ENCODE measurements at places on chromosomes 4 and X.

GRCh38 chr4:103934178-103934789 lies 214.5 kb upstream of the TACR3 start:
- no peak for DNase-seq

DNA sequence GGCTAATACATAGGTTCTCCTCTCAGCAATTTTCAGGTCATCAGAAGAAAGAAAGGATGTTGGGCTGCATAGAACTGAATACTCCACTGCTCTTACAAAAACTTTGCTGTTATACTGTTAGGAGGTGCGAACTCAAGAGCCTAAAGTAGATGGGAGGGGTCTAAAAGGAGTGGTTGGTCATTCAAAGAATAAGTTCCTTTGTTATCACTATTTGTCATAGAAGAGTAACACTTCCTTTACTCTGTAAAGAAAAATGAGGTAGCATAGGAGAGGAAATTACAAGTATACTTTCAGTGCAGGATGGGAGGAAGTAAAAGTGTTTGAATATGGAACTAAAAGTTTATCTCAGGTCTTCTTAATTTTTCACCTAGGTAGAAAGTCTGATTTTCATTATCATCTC lies 61.5 kb downstream of the CCNI start:
- no peak for DNase-seq

- no peak for DNase-seq
Observed at GRCh38 chr4:110059556-110060191, 138.7 kb downstream of the ELOVL6 start.

GRCh38 chrX:1167466-1167865 lies 45.0 kb downstream of the CRLF2 start:
- DNase-seq: no peak

DNA sequence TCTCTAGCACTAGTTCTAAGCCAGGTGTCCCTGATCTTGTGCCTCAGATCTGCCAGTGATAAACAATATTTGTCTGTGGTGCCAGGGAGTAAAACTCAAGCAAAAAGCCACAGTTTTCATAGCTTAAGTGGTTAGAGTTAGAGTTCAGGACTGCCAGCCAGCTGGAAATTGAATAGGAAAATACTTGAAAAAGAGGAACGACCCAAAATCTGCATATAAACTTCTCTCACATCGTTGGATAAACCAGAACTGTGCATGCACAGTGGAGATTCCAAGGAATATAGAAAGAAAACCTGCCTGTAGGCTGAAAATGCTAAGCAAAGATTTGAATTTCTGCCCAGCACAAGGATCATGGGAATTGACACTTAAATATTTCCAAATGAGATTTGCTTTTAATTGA lies 35.0 kb upstream of the GNPDA2 start:
- no peak for DNase-seq

GRCh38 chr4:108762559-108763225 lies at the start of gene ETNPPL:
TSS of gene ETNPPL (minus strand) at chr4:108763053. CDS start at chr4:108762898, 155 bp downstream.
- no peak for DNase-seq

GRCh38 chr4:75004755-75005668 lies 72.1 kb downstream of the PARM1 start:
- no peak for DNase-seq

GRCh38 chrX:107861056-107861455 lies 35.4 kb downstream of the MID2 start:
- DNase-seq: no peak

- DNase-seq: no peak
Observed at GRCh38 chr4:150949943-150950342, 65.1 kb downstream of the LRBA start.

DNA sequence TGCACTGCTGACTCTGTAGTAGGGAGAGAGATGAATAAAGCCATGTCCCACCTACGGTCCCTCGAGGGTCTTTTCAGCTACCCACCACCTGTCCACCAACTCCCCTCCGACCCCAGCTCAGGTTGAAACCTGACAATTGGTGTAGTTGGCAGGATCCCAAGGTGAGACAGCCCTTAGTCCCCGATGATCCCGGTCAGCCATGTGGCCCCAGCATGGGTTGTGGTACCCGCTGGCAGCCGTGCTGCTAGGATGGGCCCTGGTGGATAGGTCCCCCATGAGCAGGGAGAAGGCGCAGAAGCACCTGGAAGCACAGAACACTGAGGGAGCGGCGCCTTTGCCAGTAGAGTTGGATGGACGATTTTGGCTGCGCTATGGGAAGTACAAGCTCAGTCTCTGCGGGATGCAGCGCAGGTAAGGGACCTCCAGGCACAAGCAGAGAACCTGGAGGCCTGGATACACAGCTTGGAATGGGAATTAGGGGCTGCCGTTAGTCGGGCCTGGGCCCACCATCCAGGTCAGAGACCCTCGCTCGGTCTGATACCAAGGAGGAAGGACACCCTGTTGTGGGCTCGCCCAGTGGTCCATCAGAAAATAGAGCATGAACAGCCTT lies 694.6 kb upstream of the AGA start:
- no peak for DNase-seq

GRCh38 chr4:8675383-8675782 lies 82.8 kb downstream of the CPZ start:
- no peak for DNase-seq

GRCh38 chrX:120036704-120037103 lies 40.8 kb downstream of the RHOXF2B start:
- no peak for DNase-seq

GRCh38 chrX:136386826-136387225 lies 86.1 kb downstream of the ADGRG4 start:
- no peak for DNase-seq

GRCh38 chr4:106149911-106150310 lies 166.1 kb downstream of the TBCK start:
- DNase-seq: no peak

DNA sequence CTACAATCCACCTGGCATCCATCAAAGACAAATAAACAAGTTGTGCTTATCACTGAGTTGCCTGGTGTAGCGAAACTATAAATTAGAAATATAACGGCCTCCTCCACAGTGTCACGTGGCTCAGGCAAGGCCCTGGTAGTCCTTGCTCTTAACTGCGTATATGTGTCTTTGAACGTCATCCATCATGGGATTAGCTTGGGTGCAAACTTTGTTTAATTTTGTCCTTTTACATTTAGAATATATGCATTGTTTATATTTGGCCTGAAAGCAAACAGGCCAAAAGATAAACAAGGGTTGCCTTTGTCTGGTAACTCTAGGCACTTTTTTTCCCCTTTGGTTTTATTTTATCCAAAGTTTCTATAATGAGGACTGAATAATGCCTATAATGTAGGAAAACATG lies 184.9 kb downstream of the KIT start:
- no peak for DNase-seq

GRCh38 chr4:13171292-13172057 lies 312.7 kb downstream of the RAB28 start:
- no peak for DNase-seq

DNA sequence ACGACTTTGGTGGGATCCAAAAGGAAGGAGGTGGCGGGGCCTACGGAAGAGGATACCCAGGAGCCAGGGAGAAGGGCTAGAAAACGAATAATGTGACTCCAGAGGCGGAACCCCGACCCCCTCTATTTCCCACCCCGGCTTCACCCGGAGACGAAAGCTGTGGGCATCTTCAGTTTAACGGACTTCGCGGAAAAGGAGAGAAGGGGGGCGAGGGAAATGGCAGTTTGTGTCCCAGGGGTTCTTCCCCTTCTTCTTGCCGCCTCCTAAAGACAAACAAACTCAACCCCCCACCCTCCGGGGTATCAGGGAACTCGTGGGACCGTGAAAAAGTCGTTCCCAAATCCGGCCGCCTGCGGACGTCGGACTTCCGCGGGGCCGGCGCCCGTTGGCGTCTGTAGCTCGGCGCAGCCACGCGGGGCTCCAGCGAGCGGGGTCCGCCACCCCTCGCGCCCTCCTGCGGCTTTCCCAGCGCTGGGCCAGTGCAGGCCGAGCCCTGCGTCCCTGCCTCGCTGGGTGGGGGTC lies 3.6 kb upstream of the LEF1 start:
- no peak for DNase-seq

DNA sequence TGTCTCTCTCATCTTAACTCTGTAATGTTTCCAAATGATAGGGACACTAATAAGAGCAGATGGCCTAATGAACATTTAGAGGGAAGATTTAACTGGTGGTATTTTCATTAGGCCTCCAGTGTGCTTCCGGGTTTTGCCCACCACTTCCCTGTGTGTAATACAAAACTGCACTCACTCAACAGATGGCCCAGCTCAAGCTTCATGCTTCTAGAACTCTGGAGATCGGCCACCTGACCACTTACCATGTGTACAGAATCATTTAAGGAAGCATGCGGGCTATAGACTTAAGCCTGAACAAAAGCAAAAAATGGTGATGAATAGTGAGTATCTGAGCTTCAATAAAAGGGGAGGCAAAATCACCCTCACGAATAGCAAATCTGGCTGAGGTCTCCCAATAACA lies 89.3 kb downstream of the SH2D1A start:
- no peak for DNase-seq

- no peak for DNase-seq
Observed at GRCh38 chr4:148265627-148266026, 176.6 kb downstream of the NR3C2 start.

GRCh38 chr4:52788806-52789205 lies 37.6 kb upstream of the ERVMER34-1 start:
- DNase-seq: no peak

DNA sequence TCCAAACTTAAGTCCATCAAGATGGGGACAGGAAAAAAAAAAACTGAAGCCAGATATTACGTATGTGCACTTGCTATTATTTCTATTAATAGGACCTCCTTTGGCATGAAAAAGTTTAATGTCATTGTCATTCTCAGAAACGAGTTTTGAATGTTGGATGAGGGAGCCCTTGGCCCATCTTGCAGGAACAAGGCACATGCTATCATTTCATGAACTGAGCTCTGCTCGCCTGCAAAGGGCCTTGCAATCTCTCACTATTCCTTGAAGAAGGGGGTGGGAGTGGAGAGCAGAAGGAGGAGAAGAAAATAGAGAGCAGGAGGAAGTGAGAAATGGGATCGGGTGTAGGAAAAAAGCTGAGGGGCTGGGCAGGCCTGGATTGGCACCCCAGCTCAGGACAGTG lies 34.3 kb upstream of the SPATA4 start:
- DNase-seq: no peak

DNA sequence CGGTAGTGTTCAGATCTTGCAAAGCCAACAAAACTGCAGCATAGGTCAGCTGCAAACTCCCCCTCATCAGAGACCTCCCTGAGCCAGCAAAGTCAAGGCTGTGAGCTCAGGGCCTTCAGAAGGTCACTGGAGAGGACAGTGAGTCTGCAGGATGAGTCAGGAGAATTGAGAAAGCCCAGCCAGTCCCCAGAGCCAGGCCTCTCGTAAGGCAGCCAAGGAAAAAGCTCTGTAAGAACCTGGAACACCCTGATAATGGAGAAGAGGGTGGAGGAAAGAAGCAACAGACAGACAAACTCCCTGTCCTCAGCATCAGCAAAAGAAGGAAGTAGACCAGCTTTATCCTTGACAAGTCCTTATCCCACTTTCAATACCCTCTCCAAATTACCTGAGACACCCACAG lies 33.0 kb downstream of the GRIA3 start:
- DNase-seq: no peak

DNA sequence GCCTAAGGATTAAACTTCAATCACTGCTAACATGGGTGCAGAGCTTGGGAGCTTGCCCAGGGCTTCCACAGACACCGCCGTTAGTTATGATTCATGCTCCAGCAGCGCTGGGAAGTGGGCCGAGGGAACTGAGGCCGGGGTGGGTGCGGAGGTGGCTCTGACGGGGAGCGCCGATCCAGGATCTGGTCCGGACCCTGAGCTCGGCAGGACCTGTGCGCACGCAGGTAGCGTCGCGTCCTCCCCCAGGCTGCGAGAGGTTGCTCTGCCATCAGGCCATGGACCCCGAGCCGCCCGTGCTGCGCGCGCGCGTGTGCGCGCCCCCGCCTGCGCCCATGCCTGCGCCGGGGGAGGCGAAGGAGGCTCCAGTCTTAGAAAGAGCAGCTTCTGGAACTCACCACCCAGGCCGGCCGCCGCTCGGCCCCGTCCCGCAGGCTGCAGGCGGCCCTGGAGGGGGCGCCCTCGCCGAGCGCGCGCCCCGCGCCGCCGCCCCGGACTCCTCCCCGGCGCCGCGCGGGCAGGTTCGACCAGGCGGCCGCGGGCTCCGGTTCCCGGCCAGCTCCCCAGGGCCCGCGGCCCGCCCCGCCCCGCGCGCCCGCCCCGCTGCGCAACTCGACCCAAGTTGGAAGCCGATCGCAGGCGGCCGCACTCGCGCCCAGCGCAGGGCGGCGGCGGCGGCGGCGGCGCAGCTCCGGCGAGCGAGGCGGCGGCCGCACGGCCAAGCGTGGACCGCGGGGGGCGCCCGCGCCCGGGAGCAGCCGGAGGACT lies 732 bp upstream of the ADRA2C start:
- DNase-seq: no peak

DNA sequence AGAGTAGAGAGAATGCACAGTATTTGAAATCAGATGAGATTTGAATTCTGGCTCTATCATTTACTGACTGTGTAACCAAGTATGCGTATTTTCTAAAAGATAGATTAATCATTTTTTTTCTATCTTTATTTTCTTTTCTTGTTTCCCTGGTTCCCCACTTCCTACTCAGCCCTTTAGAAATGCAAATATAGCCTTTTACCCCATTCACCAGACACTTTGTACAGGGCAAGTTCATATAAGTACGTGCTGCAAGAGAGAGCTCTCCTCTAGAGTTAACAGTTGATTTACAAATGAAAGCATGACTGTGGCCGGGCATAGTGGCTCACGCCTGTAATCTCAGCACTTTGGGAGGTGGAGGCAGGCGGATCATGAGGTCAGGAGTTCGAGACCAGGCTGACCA lies 17.8 kb upstream of the TDO2 start:
- DNase-seq: no peak

DNA sequence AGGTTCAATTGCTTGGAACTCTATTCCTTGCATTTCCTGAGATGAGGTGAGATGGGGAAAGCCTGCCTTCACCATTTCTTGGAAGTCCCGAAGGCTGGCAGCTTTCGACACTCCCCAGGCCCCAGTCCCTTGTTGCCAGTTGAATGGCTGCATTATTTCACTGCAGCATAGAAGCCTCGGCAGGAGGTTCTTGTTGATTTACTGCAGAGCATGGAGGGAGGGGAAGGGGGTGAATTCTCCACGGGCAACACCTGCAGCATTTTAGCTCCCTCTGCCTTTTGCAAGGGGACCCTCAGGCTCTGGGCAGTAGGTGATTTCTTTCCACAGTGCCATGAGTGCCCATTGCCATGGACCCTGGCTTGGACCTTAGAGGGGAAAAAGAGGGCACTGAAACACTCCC lies 10.7 kb upstream of the BCLAF3 start:
- no peak for DNase-seq

DNA sequence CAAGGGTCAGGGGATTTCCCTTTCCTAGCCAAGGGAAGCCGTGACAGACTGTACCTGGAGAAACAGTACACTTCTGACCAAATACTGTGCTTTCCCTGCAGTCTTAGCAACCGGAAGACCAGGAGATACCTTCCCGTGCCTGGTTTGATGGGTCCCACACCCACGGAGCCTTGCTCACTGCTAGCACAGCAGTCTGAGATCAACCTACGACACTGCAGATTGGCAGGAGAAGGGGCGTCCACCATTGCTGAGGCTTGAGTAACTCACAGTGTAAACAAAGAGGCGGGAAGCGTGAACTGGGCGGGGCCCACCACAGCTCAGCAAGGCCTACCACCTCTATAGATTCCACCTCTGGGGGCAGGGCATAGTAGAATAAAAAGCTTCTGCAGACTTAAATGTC lies 48.7 kb upstream of the SRD5A3 start:
- no peak for DNase-seq

Data from stimulated activated CD8-positive, alpha-beta memory T cell treated with anti-CD3 and anti-CD28 coated beads, Interleukin-15, amount 100 ng/mL, for 24 hours (primary cell).